Activated naive CD4-positive, alpha-beta T cell treated with Interleukin-2 at 50 U/mL for 16 hours (primary cell): ENCODE measurements at places on chromosomes 7 and 10.

DNA sequence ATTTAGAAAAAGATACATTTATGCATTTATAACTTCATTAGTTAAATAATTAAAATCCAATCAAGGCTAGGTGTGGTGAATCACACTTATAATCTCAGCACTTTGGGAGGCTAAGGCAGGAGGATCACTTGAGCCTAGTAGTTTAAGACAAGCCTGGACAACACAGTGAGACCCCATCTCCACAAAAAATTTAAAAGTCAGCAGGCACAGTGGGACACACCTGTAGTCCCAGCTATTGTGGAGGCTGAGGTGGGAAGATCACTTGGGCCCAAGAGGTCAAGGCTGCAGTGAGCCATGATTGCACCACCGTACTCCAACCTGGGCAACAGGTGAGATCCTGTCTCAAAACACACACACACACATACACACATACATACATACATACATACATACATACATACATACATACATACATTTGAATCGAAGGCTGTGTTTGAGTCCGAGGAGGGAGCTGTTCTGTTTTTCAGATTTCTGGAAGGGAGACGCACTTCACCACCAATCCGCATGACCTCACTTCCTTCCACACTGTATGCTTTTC, 30.1 kb downstream of the SFMBT2 start:
- no peak for DNase-seq

- DNase-seq = no peak
Observed at GRCh38 chr7:115299397-115300037, 377.6 kb downstream of the MDFIC start.

- no peak for DNase-seq
Observed at GRCh38 chr10:100623521-100624230, 87.9 kb downstream of the HIF1AN start.

GRCh38 chr7:152663931-152664330, 12.0 kb downstream of the XRCC2 start:
- DNase-seq = no peak

DNA sequence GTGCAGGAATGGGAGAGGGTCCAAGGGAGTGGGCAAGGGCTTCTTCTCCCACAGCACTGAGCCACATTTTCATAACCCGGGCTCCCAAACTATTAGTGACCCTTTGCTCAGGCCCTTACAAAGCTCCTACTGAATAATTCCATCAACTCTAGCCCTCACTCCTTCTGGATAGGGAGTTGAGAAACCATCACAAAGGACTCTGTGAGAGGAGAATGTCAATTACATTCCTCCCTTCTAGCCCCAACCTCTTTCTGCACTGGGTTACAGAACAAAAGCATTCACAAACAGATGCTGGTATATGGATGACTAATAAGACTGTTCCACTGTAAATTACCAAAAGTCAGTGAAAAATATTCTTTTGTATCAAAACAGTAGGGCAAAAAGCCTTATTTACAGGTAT, 203.7 kb downstream of the SORCS1 start:
- DNase-seq = no peak

DNA sequence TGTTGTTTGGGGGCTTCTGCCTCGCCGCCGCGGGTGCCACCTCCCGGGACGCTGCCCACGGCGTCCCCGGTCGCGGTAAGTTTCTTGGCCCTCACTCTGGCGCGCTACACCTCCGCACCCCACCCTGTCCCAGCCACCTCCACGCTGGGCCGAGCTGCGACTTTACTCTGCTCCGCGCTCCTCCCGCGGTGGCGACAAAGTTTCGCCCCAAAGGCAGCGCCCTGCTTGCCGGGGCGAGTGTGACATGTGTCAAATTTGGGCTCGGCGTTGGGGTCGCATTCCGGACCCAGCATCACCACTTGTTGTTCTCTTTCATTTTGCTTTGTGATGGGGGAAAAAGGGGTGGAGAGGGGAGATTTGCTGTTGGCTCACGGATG, 167.7 kb upstream of the PPP1R3A start:
- no peak for DNase-seq

DNA sequence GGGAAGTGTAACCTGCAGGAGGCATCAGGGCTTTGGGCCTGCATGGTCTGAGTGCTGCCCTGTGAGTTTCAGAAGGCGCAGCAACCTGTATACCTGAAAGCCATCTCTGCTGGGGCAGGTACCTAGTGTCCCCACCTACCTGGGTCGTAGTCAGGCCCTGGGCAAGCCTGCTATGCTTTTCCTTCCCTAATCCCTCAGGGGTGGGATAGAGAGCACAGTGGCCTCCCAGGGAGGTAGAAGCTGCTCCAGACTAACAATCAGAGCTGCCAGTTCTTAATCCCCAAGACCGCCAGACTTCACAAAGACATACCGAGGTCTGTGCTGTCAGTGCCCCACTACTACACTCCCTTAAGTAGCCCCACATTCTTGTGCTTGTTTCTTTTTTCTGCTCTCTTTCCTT, 52.0 kb downstream of the PTEN start:
- DNase-seq = no peak

DNA sequence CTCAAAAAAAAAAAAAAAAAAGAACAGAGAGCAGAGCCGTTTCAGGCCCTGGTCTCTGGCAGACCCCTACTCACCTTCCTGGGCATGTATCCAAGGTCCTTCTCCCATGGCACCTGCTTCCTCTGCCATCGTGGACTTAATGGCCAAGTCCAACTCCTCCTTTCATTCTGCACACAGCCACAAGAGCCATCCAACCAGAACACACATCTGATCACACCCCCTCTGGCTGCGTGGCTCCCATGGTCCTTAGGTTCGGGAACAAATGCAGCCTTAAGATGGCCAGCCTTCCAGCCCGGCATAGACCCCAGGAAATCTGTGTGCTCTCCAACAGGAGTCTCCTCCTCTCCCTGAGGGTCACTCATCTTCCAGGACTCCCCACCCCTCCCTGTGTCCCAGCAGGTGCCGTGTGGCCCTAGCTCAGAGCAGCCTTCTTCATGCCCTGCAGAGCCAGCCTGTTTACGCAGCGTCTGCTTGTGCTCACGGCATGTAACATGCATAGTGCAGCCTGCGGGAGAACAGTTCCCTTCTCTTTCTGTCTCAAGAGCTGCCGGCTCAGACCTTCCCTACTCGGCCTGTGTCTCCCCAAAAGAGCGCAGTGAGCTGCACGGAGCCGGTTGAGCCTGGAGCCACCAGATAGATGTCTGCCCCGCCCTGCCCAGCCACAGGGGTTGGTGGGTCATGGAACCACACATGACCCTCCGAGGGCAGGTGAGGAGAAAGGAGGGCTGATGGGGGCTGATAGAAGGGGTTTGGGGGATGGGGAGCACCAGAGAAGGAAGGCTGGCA, 157.3 kb downstream of the NRF1 start:
- no peak for DNase-seq

DNA sequence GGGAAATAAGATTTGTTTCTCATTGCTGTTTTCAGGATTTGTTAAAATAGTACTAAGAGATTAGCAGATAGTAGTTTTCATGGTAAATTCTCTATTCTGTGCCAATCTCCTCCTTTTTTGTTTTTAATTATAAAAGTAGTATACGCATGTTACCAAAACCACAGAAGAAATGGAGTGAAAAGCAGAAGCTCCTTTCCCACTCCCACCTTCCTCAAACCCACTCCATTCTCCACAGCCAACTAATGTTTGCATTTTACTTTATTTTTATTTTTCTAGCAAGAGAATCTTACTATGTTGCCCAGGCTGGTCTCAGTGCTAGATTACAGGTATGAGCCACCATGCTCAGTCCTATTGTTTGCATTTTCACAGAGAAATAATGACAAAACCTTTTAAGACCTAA, 4.5 kb upstream of the LRMDA start:
- no peak for DNase-seq

GRCh38 chr7:93516834-93517233, 57.7 kb downstream of the CALCR start:
- DNase-seq = no peak

DNA sequence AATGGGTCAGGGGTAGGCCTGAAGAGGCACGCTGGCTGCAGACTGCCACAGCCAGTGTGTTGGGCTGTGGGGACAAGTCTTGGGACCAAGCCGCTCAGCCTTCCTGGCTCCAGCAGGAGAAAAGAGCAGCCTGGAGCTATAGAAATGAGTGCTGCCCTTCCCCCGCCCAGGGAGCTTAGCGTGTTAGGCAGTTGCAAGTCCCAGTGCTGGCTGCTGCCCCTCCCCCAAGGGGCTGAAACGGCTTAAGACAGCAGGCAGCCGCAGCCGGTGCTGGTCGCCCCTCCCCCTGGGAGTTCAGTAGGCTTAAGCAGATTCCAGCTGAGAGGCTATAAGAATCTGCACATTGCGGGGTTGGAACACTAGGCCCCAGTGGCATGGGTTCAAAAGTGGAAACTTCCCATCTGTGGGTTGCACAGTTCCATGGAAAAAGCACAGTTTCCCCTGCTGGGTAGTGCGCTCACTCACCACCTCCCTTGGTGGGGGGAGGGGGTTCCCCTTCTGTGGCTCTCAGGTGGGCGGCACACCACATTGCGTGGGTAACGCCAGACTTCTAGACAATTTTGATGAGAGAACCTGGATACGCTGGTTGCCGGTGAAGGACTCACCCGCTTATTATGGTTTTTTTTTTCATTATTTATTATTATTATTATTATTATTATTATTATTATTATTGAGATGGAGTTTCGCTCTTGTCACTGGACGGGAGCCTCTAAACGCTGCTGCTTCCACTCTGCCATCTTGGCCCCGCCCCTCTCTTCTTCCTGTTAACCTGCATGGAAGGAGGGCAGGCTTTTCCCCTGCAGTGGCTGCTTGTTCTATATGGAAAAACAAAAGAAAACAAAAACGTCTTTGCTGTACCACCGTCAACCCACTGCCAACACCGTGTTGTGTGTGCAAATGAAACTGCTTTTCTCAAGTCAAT, 151.1 kb downstream of the CXCL12 start:
- DNase-seq = no peak

DNA sequence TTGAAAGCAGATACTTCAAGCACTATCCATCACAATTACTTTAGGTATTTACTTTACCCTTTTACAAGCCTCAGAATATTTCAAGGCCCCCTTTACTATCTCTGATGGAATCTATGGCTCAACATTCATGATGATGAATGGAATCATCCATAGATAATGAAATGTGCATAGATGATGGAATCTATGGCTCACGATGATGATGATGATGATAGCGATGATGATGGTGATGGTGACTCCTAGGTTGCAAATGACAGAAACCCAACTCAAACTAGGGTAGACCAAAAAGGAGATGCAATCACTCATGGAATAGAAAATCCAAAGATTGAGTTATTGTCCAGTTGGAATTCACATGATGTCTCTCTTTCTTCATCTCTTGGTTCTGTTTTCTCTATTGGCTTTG, 55.7 kb downstream of the NEBL start:
- DNase-seq = no peak

GRCh38 chr7:108103558-108104298, 26.4 kb downstream of the LAMB4 start:
- no peak for DNase-seq

GRCh38 chr7:131383417-131384285, 56.0 kb downstream of the MKLN1 start:
- DNase-seq = no peak

- DNase-seq = no peak
Observed at GRCh38 chr10:21495002-21495751, 30.3 kb downstream of the SKIDA1 start.

DNA sequence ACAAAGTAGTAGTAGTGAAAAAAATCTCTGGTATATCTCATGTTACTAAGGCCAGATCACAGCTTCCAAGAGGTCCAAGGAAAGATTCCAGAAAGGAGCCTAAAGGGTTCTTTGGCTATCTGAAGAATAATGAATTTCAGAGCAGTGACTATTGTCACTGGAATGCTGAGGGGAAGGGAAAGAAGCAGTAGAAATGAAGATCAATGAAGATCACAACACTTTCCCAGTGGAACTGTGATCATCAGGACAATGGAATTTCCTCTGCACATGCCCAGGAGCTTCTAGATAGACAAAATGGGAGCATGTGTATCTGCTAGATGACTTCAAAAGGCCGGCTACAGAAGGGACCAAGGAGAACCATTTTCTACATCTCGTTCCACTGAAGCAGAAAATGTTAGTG, 219.5 kb upstream of the PHYHIPL start:
- no peak for DNase-seq

DNA sequence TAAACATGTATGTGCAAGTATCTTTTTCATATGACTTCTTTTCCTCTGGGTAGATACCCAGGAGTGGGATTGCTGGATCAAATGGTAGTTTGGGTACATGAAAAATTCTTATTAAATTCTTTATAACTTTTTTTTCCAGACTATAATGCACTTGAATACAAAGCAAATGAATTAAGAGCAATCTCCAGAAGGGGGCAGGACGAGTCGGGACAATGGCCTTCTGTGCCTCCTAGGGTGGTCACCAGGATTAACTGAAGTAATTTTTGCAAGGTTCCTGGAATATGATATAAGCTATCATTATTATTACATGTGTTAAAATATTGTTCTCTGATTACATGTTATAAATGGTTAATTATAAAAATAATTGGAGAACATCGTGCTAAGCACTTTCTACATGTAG, 127.2 kb downstream of the PPP1R17 start:
- DNase-seq = no peak

DNA sequence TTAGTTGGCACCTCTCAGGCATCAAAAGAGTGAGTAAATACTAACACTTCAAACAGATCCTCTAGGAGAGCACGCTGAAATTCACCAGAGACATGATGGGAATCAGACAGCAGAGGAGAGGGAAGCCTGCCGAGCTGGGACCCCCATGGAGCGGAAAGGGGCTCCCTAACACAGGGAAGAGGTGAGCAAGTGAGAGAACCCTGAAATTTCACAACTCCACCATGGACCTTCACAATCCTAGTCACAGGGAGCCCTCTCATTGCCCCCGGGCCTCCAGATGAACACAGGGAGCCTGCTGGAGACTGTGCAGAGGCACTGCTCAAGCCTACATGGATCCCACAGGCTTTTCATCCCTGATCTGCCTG, 59.2 kb upstream of the ANTXRL start:
- no peak for DNase-seq

DNA sequence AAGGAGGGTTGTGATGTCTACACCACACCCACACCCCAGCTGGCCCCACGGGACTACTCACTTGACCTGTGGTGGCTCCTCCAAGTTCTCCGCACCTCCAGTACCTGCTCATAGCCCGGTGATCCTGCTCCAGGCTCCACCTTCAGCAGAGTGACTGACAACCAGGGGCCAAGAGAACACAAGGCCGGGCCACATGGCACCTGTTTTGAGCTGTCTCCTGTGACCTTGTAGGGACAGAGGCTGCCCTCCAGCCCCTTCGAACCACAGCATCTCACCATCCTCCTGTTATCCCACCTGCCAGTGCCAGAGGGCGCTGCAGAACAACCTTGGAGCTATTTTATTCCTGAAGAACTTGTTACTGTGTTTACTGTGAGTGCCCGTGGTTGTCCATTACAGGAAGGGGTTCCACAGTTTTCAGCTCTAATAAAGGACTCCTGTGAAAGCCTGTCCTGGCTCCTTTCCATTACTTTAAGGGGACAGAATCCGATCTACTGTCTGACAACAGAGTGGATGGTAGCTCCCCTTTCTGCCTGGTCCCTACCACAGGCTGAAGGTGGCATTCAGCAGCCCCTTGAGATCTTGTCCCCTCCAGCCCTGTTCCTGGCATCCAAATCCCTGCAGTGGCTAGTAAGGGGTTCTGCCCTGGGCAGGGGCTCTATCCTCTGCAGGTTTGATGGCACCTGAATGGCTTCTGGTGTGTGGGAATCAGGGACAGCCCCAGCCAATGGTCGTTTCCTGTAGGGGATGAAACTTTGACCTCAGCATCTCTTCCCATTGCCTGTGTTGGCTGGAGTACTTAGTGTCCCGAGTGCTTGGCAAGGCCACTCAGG, 50.8 kb downstream of the C10orf120 start:
- no peak for DNase-seq

- no peak for DNase-seq
Observed at GRCh38 chr7:127920787-127921438, 110.3 kb downstream of the LRRC4 start.
